Cortex of kidney (tissue), 1 donor: ENCODE measurements at places on chromosomes 12 and 14.

DNA sequence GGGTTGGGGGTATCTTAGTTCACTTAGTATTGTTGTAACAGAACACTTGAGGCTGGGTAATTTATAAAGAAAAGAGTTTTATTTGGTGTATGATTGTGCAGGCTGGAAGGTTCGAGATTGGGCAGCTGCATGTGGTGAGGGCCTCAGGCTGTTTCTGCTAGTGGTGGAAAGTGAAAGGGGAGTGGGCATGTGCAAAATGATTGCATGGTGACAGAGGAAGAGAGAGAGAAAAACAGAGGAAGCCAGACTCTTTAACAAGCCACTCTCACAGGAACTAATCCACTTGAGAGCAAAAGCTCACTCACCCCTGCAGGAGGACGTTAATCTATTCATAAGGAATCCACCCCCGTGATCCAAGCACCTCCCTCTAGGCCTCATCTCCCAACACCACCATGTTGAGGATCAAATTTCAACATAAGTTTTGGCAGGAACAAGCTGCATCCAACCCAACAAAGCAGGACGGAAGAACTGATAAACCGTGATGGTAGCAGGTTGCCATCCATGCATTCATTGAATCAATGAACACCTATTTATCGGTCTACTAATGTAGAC is 165.0 kb upstream of the GZMB start:
- DNase-seq = no peak

GRCh38 chr14:75279153-75279762 is 630 bp downstream of the FOS start:
- DNase-seq = no peak

GRCh38 chr14:99066378-99066777 is 205.6 kb downstream of the BCL11B start:
- no peak for DNase-seq

DNA sequence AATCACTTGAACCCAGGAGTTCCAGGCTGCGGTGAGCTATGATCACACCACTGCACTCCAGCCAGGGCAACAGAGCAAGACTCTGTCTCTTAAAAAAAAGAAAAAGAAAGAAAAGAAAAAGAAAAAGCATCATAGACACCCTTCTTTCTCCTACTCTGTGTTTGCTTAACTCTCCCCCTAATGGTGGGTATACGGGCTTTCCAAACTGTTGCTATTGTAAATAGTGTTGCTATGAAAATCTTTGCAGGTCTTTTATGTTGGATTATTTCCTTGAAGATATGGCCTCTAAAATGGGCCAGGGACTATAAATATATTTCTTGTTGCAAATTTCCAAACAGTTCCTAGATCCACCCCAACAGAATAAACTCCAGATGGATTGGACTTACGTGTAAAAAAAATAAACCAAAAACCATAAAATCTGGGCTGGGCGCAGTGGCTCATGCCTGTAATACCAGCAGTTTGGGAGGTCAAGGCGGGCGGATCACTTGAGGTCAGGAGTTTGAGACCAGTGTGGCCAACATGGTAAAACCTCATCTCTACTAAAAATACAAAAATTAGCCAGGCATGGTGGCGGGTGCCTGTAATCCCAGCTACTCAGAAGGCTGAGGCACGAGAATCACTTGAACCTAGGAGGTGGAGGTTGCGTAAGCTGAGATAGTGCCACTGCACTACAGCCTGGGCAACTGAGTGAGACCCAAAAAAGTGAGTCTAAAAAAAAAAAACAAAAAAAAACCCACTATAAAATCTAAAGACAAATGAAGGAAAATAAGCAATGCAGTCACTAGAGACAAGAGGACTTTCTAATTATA is 25.9 kb downstream of the NFKBIA start:
- no peak for DNase-seq

DNA sequence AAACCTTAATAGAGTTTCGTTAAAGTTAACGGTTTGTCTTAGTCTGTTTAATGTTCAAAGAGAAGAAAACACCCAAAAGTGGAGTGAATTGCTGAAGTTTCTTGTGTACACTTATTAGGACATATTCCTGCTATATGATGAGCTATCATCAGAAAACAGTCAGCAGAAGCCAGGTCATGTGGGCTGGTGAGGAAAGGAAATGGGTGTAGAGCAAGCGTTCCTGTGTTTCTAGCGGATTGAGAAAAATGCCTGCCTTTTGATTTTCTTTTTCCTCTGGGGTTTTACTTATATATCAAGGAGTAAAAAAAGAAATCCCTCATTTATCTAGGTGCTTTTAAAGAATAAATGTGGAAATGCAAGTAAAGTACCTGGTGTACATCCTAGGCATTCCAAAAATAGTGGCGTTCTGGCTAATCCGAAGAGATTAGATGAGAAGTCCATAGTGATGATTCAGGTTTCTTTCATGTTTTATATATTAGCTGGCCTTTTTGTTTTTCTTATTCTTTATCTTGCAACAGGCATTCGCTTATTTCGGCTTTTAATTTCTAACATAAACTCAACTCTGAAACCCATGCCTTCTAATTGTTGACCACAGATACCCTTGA is 50.7 kb downstream of the FLRT2 start:
- no peak for DNase-seq

DNA sequence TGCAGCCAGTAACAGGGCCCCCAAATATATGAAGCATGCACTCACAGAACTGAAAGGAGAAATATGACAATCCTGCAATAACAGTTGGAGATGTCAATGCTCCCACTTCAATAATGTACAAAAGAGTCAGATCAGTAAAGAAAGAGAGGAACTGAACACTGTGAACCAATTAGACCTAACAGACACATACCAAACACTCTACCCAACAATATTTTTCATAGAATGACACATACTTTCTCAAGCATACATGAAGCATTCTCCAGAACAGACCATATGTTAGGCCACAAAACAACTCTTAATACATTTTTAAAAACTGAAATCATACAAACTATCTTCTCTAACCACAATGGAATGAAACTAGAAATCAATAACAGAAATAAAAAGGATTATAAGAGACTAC is 80.2 kb downstream of the ELK3 start:
- no peak for DNase-seq
